ENCODE measurements at places on chromosomes 1 and 21.

- no peak for DNase-seq
Measured at GRCh38 chr1:170407581-170407980, 124.4 kb upstream of the GORAB start.

DNA sequence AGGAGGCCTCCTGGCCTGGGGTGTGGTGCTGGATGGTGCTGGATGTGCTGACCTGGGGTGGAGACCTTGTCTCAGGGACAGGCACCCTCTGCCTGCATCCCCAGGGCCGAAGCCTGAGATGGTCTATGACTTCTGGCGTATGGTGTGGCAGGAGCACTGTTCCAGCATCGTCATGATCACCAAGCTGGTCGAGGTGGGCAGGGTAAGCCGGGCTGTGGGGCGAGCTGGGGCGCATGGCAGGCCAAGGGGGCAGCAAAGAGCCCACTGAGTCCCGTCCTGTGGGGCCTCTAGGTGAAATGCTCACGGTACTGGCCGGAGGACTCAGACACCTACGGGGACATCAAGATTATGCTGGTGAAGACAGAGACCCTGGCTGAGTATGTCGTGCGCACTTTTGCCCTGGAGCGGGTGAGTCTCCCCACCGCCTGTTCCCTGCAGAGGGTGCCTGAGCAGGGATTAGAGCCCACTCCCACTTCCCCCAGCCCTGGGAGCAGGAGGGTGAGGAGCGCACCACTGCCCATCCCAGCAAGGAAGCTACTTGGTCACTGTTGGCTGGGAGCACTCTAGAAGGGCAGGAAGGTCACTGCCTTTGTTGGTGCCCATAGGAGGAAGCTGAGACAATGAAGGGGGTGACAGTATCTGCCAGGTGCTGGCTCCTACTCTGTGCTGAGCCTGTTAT is 75.2 kb downstream of the PTPRU start:
- DNase-seq, result no peak

DNA sequence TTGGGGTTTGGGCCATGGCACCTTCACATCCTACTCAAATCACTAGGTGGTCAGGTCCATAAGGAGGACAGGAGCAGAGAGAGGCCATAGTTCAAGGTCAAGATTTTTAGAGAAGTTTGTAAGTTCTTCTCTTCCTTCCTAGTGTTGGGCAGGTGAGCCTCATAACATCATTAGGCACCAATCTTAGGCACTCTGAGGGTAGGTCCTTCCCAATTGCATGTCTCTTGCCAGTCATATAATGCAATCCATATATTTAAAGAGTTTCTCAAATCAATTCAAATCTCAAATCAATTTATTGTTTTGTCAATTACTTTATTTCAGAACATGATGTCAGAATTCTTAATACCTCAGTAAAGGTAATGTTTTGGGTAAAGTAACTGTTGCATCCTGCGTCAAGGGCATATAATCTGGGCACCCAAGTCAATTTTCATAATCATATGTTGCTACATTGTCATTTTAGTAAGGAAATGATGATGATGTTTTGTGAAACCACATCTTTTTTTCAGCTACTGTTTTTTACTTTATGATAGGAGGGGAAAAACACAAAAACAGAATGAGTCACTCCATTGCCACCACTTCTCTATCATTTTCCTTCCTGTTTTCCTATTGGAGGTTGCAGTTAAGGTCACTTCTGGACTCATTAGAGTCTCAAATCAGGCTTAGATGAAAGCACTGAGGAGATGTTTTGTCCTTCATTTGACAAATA is 122.7 kb downstream of the UCHL5 start:
- DNase-seq, result no peak

- no peak for DNase-seq
Measured at GRCh38 chr21:37462087-37462861, 95.7 kb downstream of the DYRK1A start.

- DNase-seq, result no peak
Measured at GRCh38 chr1:78226784-78227183, 181.0 kb downstream of the GIPC2 start.

GRCh38 chr1:75342786-75343185 is 208.6 kb downstream of the LHX8 start:
- DNase-seq, result no peak
